Right lung (tissue), 10 donors: ENCODE measurements at places on chromosomes 16 and 17. TPM values are rescaled to one million over a fixed set of nuclear protein-coding genes. Genes with fewer than 3 reads are reported as not detected.

Gene TERB1
- 0.05 TPM for polyA plus RNA-seq

Gene ITGAL
- 4.4 TPM for polyA plus RNA-seq

Gene HOXB8
- 0.48 TPM for polyA plus RNA-seq

Gene ZSCAN10
- polyA plus RNA-seq = not detected

Gene NPIPA8
- 1.1 TPM for polyA plus RNA-seq

Gene CUEDC1
- 42.9 TPM for polyA plus RNA-seq
